AG20443 (cell line): ENCODE measurements at places on chromosomes 7 and 10.

DNA sequence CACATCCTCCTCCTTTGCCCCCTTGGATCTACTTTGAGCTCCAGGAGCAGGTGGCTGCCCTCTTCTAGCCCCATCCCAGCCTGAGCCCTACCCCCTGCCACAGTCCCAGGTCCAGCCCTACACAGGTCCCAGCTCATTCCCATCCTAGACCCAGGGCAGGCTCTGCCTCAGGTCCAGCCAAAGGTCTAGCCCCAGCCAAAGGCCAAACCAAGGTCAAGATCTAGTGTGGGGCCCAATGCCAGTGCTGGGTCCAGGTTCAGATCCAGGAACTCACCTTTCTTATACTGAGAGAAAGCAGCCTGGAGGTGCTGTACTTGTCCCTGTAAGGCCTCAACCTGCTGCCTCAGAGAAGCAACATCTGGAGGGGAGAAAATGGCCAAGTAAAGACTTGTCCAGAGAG lies 8.5 kb downstream of the SFTPD start:
- peak; percentile 6 for DNase-seq

DNA sequence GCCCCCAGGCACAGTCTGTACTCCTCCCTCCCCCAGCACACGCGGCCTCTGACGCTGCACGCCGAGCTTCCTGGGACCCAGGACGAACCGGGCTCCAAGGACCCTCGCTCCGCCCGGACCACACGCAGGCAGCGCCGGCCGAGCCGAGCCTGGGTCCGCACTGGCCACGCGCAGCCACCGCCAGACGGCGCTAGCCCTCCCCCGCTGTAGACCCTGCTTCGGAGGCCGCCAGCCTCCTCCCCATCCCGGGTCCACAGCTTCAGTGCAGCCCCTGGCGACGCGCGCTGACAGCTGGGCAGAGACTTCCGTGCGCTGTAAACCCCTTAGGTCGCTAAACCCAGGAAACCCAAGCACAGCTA lies 936 bp upstream of the TCERG1L start:
- no peak for DNase-seq

DNA sequence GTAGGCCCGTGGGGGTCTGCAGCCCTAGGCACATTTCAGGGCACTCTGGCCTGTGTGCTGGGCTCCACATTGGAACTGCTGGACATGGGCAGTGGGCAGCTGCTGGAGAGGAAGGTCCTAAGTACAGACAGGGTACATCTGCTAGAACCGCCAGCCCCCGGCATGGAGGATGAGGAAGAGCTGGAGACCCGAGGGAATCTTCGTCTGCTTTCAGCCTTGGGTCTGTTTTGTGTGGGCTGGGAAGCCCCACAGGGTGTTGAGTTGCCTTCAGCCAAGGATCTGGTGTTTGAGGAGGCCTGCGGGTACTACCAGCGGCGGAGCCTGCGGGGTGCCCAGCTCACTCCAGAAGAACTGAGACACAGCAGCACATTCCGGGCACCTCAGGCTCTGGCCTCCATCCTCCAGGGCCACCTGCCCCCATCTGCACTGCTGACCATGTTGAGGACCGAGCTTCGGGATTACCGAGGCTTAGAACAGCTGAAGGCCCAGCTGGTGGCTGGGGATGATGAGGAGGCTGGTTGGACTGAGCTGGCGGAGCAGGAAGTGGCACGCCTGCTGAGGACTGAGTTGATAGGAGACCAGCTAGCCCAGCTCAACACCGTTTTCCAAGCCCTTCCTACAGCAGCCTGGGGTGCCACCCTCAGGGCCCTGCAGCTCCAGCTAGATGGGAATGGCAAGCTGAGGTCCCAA lies 1.4 kb downstream of the HPS6 start:
- no peak for DNase-seq

DNA sequence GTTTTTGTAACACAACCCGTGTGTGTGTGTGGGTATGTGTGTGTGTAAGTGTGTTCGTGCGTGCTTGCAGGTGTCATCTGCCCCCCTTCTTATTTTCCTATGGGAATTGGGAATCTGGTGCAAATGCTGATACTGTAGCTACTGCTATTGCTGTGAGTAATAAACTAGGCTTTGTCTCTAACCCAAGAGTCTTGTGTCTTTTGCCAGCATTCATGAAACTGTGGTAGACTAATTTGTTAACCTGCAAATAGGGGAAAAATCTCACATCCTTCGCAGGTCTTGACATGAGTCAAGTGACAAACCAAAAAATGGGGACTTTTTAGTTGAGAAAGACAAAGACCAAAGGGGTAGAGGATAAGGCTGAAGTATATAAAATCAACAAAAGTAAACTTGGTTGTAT lies 57.9 kb upstream of the FAM133B start:
- no peak for DNase-seq

DNA sequence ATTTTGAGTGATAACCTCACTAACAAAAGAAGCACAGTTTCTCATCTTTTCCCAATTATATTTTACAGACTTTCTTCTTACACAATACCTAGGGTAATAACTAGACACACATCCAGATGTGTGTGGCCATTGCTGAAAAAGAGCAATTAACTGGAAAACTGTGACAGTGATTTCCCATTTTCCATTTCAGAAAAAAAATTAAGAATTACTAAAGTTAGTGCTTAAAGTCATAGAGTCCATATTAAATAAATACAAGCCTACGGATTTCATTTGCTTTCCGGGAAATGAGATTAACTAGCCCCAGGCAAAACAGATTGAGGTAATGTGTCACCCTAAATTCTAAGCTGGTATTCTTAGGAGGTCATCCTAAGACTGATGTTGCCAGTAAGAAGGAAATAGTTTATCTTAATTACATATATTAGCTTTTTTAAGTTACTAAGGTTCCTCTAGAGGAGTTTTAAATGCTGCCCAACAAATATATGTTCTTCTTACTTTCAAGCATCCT lies 10.2 kb upstream of the MACC1 start:
- no peak for DNase-seq

- peak; percentile 17 for DNase-seq
These were observed 491.9 kb downstream of the PARD3 start for GRCh38 chr10:34323192-34323591.

DNA sequence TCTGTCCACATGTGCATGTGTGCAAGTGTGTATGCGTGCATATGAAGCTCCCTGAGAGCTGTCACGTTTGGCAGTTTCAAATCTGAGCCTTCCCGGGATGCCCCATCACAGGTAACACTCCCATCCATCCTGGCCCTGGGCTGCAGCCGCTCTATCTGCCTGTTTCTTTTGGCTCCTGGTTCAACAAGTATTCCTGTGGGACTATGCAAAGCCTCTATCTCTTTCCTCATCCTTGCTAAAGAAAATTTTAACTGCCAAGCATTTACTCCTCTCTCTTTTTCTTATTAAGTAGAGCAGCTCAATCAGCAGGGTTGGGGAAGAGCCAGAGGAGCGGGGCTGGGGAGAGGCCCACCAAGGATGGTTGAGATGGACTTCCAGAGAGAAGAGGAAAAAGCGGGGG lies 24.4 kb upstream of the PDCD4 start:
- DNase-seq = no peak

GRCh38 chr10:4588824-4589223 lies 237.2 kb upstream of the AKR1E2 start:
- peak; percentile 18 for DNase-seq

- DNase-seq = no peak
These were observed 1.1 kb upstream of the KLF14 start for GRCh38 chr7:130734815-130735716.

- no peak for DNase-seq
These were observed 101.2 kb upstream of the MGMT start for GRCh38 chr10:129365767-129366402.

- no peak for DNase-seq
These were observed 64.8 kb upstream of the SDK1 start for GRCh38 chr7:3236268-3236667.

DNA sequence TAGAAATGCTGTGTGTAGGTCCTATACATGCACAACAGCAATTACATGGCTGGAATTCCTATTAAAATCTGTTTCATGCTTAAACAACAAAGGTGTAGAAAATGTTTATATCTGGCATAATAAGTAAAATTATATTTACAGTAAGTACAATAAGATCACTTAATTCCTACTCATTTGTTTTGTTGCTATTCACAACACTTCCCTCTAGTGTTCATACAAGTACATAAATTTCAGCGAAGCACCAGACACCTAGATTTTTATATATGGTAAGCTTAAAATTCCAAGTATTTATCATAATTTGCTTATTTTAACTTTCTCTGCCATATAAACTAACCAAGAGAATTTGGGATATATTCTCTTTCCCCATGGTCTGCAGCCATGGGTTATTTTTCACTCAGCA lies 51.8 kb upstream of the ANK3 start:
- DNase-seq = no peak

DNA sequence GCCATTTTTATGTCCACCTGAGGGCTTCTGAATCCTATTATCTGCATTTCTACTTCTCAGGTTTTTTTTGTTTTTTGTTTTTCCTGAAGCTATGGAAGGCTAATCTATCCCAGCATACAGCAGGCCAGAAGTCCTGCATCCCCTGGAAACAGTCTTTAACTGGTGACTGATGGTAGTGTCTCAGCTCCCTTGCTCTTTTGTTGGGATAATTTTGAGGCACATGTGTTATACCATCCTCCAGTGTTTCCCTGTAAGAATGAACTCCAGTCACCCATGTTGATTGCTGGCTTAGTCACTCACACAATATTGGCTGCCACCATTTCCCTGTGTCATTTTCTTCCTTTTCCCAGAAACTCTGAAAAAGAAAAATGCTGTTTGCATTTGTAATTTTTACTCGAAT lies 1094.0 kb upstream of the LRRN3 start:
- no peak for DNase-seq

GRCh38 chr10:114698271-114699061 lies 40.4 kb upstream of the ABLIM1 start:
- no peak for DNase-seq

DNA sequence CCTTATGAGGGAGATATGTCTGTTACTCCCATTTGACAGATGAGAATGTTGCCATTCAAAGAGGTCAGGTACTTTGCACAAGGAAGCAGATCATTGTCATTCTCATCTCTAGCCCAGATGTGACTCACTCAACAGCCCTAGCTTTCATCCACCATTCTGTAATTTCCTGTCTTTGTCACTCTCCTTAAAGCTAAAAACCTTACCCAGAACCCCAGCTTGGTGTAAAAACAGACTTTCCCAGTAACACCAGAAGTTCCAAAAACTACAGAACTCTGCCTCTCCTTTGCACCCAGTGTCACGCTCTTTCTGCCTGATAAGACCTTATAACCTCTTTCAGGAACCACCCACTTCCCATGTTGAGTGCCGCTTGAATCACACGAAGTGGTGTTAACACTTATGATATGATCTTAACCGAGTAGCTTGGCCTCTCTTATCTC lies 89.1 kb upstream of the SP4 start:
- no peak for DNase-seq

- no peak for DNase-seq
These were observed 386.0 kb downstream of the KIF20B start for GRCh38 chr10:90087197-90088023.

GRCh38 chr10:78280604-78281003 lies 246.9 kb downstream of the RPS24 start:
- DNase-seq = no peak

- DNase-seq = no peak
These were observed 37.4 kb downstream of the GRID1 start for GRCh38 chr10:86329093-86329710.

GRCh38 chr7:108245523-108246226 lies 115.5 kb upstream of the LAMB4 start:
- DNase-seq = no peak

GRCh38 chr7:17408904-17409290 lies 110.4 kb downstream of the AHR start:
- no peak for DNase-seq
